CD4-positive, CD25-positive, alpha-beta regulatory T cell (primary cell): ENCODE measurements at places on chromosomes 5 and 9.

DNA sequence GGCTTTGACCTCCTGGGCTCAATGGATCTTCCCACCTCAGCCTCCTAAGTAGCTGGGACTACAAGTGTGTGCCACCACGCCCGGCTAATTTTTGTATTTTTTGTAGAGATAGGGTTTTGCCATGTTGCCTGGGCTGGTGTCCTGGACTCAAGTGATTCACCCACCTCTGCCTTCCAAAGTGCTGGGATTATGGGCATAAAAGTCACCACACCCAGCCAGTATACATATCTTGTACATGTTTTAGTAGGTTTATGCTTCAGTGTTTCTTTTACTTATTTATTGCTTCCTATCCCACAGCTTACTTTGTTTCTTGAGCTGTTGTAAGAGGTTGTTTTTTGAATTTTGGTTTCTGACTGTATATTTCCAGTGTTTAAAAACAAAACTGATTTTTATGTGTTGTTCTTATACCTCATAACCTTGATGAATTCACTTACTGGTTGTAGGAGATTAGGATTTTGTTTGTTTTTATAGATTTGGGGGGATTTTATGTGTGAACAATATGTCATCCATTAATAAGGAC lies 12.9 kb downstream of the FBXW5 start:
- DNase-seq = no peak

GRCh38 chr5:118687661-118688621 lies 300.4 kb downstream of the DTWD2 start:
- no peak for DNase-seq

DNA sequence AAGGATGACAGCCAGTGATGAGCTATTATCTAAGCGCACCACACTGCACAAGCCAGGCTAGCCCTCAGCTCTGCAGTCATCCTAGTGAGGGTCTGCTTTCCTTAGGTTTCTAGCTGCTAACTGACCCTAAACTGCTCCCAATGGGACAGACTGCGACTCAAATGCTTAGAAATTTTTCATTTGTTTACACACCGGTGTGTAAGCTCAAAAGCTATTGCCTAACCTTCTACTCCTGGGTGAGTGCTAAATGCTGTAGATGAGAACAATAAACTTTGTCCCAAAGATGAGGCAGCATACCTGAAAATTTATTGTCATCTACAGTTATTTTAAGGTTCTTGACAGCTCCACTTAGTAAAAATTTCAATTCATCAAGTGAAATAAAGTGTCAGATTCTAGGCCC lies 311.4 kb downstream of the TMEM167A start:
- no peak for DNase-seq

GRCh38 chr5:139514486-139514856 lies 31.9 kb upstream of the STING1 start:
- DNase-seq = no peak

DNA sequence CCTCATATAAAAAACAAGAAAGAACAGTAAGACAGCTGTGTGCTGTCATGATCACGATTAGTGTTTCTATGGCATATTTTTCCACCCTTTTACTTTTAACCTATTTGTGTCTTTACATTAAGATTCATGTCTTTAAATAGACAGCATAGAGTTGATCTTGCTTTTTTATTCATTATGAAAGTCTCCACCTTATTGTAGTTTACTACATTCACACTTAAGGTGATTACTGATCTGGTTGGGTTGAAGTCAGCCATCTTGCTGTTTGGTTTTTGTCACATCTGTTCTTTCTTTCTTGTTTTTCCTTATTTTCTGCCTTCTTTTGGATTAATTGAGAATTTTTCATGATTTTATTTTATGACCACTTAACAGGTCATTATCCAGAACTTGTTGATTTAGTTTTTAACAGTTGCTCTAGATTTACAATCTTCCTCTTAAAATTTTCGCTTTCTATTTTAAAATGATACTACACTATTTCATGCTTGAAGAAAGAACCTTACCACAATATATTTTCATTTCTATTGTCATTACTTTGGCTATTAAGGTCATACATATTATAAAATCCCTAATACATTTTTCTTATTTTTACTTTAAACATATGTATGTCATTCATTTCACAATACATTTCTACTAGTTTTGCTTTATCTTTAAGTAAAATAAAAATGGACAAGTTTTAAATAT lies 292.5 kb downstream of the SH3GL2 start:
- DNase-seq = no peak

DNA sequence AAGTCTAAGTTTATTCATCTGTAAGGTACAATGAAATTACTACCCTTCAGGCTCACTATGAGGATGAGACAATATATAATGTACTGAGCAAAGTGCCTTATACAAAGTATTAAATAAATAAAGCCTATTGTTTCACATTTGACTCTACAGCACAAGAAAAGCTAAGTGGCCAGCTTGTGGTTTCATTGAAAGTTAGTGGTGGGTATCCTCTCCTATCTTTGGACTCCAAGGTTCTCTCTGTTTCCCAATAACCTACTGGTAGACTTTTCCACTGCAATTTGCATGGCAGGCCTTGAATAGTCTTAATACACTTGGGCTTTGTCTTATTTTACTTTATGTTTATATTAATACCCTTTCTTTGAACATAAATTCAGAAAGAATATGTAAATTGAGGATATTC lies 262.7 kb downstream of the DEPDC1B start:
- no peak for DNase-seq

DNA sequence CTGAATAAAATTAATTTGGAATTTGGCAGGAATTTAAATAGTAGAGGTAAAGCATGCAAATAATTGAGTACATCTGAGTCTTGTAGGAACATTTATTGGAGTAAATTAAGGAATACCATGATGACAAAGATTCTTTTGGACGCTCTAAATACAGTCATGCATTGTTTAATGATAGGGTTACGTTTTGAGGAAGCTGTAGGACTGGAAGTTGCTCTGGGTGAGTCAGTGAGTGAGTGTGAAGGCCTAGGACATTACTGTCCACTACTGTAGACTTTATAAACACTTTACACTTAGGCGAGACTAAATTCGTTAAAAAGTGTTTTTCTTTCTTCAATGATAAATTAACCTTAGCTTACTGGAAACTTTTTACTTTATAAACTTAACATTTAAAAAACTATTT lies 113.0 kb downstream of the FAM170A start:
- DNase-seq = no peak

GRCh38 chr9:133389562-133389961 lies 13.4 kb downstream of the STKLD1 start:
- DNase-seq = no peak

DNA sequence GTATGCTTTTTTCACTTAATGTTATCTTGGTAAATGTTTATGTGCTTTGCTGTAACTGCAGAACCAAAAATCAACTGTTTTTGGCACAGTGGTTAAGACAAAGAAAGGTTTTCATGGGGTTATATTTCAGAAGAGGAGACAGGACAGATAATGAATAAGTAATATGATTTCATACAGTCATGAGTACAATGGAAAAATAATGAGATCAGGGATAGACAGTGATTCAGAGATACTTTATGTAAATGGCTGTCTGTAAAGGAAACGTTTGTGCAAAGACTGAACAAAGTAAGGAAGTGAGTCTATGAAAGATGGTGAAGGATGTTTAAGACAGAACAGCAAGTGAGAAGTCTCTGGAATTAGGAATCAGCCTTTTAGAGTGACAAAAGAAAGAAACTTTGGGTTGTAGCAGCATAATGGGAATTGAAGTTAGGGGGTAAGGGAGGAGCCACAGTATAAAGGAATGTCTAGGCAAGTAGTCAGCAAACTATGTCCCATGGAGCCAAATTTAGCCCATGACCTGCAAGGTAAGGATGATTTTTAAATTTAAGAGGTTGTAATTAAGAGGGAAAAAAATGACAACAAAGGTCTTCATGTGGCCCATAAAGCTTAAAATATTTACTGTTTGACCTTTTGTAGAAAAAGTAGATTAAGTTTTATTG lies 55.0 kb downstream of the TNPO1 start:
- no peak for DNase-seq

DNA sequence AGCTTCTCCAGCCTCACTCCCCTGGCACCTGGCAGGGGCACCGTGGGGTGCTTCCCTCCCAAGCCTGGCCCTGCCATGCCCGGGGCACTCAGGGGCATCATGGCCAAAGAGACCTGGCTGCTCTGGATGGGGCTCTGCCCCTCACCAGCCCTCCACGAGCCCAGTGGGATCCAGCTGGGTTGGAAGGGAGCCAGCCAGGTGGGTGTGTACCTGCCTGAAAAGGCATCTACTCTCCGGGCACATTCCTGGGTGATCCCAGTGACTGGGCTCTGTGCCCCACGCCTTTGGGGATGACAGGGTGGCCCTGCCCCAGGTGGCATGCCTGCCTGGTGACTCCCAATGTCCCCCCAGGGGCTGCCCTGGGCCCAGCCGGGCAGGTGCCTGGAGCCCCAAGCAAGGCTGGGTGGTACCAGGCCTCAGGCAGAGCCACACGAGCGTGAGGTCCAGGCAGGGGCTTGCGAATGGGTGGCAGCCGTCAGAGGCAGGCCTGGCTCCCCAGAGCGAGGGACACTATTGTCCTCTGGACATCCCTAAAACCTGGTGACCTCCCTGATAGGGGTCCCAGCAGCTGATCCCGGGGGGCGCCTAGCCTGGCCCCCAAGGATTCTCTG lies 777 bp downstream of the GPSM1 start:
- no peak for DNase-seq

DNA sequence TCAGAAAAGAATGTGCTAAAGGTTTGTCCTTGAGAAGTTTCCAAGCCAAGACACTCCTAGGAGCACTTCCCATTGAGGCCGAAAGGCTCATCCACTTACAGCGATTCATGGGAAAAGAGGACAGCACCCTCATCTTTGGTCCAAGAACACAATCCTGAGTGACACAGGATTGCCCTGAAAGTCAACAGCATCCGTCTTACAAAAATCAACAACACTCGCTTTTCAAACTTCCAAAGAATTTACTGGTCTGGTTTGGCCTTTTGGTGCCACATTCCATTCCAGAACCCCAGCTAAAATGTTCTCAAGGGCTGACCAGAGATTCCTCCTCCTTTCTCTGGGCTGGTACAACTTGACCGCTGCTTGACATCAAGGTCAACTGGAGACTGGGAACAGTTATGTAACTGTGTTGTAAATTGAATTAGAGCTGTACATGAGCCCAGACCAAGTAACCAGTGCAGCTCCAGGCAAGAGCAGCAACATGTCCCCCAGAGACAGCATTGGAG lies 415.8 kb upstream of the PIK3R1 start:
- no peak for DNase-seq

DNA sequence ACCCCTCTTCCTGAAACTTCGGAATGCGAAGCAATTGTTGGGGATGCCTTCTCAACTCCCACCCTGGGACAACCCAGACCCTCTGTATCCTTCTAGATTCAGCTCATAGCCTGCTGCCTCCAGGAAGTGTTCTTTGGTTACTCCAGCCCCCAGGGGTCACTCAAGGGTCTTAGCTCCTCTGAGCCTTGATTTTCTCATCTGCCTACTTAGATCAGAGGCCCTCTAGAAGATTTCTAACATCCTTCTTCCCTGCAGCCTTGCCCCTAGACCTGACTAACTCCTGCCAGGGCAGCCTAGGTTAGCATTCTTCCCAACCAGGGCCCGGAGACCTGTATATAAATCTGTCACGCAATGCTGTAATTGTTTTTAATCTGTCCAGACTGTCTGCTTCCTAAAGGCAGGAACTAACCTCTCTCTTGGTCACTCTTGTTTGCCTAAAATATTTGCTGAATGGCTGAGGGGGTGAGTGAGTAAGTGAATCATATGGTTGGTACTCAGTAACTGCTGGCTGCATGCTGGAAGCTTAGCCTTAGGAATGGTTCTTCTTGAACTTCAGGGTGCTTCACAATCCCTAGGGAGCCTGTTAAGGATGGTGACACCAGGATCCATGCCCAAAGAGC lies 8.2 kb downstream of the GALNT10 start:
- DNase-seq = no peak

DNA sequence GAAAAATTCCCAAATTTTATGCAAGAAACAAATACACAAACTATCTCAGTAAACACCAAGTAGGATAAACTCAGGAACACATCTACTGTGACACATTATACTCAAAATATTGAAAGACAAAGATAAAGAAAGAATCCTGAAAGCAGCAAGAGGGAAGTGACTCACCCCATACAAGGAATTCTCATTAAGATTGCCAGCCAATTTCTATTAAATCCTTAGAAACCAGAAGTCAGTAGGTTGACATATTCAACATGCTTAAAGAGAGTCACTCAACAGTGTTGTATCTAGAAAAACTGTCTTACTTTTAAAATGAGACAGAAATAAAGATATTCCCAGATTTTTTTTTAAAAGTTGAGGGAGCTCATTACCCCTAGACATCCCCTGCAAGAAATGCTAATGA lies 15.5 kb downstream of the SPATA31E1 start:
- no peak for DNase-seq

DNA sequence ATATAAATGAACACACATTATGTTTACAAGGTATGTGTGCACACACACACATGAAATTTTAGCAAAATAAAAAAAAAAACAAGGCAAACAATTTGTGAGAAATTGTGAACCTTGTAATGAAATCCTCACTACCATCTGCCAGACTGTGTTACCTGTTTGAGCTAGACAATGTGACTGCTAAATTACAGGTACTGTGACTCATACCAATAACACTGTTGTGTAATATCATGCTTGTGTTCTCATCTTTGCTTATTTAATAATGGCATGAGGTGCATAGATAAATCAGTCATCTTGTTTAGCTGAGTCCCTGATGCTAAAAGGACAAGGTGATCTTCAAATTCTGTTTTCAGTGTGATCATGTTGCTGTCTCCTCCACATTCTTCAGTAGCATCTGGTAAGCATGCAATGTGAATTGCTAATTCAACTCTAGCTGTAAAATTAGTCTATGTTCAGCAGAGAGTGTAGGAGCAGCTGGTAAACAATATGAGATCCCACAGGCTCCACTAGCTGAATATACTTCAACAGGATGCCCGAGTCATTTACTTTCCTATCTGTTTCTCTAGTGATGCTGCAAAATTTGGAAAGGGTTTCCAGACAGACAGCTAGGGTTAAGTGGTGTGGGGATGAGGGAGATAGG lies 966.3 kb upstream of the C9orf72 start:
- no peak for DNase-seq

GRCh38 chr9:132703336-132703735 lies 33.1 kb downstream of the GTF3C4 start:
- no peak for DNase-seq

DNA sequence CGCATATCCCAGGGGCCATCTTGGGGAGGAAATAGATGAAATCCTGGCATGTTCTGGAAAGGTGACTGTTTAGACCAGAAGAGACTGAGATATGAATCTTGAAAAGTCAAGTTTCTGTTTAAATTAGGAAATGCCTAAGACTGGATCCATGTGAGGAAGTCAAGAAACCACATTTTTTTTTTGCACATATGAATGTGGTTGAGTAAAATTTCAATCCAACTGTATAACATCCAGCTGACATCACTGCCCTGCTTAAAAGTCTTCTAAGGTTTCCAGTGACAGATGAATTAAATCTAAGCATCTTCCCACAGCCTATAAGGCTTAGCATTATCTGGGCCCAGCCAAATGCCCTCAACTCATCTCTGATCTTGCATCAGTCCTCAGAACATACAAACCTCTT lies 47.7 kb upstream of the TCERG1 start:
- no peak for DNase-seq
